ENCODE measurements at places on chromosomes 6 and 20. TPM values are rescaled to one million over a fixed set of nuclear protein-coding genes. Genes with fewer than 3 reads are reported as not detected.

- H3K36me3 ChIP-seq, result no peaks in the 10 kb centered on the region
- no peak overlapping the region for H3K27ac ChIP-seq
- H3K4me3 ChIP-seq, result no peak overlapping the region
- H3K4me1 ChIP-seq, result no peaks in the 10 kb centered on the region
- no peak for DNase-seq
Measured at GRCh38 chr6:100456908-100457235, 7.8 kb downstream of the SIM1 start.

DNA sequence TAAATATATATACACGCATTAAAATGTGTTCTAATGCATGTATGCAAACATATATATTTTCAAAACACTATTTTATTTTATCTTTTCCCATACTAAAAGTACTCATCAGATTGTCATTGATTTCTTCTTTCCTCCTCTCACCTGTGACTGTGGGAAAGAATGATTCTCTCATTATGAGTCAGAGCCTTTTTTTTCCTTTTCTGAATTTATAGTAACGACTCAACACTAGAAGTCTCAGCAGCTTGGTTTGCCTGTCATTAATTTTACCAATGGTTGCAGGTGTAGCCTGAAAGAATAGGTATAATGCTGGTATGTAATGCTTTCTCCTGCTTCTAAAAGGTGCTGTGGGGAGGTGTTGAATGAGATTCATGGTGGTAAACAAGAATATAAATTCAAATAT, 328.7 kb downstream of the UTRN start:
- H3K4me3 ChIP-seq, result no peak overlapping the region
- no peaks in the 10 kb centered on the region for H3K27me3 ChIP-seq
- H3K36me3 ChIP-seq, result no peaks in the 10 kb centered on the region
- no peak overlapping the region for H3K27ac ChIP-seq
- no peak for DNase-seq
- H3K4me1 ChIP-seq, result no peaks in the 10 kb centered on the region

DNA sequence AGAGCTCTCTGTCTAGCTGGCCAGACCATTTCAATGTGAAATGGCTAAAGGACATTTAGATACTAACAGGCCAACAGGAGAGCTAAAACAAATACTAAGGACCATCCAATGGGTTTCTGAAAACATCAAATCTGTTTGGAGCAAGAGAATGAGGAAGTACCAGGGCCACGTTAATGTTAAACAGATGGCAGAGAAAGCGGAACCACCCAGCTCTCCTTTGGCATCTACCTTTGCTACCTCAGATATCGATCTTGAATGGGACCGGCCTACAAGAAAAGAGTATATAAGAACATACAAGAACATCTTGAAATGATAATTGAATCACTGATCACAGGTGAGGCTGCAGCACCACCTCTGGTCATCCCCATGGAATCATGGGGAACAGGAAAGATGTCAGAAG, 31.8 kb downstream of the KCNK5 start:
- DNase-seq, result no peak
- no peaks in the 10 kb centered on the region for H3K36me3 ChIP-seq
- H3K27me3 ChIP-seq, result no peaks in the 10 kb centered on the region
- no peak overlapping the region for H3K27ac ChIP-seq
- H3K4me1 ChIP-seq, result no peaks in the 10 kb centered on the region
- H3K4me3 ChIP-seq, result no peak overlapping the region

GRCh38 chr6:142537612-142538478, 236.0 kb downstream of the ADGRG6 start:
- H3K4me1 ChIP-seq, result no peaks in the 10 kb centered on the region
- DNase-seq, result no peak
- no peaks in the 10 kb centered on the region for H3K36me3 ChIP-seq
- H3K27ac ChIP-seq, result no peak overlapping the region

DNA sequence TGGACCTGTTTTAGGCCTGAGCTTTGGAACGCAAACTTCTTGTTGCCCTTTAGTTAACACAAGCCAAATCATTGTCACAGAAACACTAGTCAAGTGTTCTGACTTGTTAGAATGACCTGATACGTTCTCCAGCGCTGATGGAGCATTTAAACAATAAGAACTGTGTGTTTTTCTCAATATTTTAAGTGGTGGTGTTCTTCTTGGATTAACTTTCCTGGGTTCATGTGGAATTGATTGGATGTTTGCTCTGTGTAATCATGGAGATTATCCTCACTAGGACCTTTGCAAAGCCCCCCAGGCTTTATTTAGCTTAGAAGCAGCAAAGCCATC, 1.6 kb downstream of the LRRC1 start:
- H3K4me3 ChIP-seq, result peak overlapping the region; percentile 95
- no peaks in the 10 kb centered on the region for H3K36me3 ChIP-seq
- peaks cover 2% of the 10 kb centered on the region for H3K4me1 ChIP-seq
- H3K27me3 ChIP-seq, result no peaks in the 10 kb centered on the region
- DNase-seq, result no peak

DNA sequence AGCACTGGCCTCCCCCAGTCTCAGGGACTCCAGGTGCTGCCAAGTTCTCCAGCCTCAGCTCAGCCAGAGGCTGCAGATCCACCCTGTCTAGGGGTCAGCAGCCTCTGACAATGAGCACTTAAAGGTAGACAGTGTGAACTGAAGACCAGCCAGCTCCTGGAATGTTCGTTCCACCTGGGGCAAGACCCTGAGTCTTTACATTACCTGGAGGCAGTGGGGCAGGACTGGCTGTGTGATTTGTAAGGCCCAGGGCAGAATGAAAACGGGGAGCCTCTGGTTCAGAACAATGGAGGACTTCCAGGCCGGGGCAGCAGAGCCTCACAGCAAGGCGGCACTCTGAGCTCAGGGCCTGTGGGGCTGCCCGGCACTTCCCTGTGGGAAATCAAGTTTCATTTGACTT, 65.0 kb downstream of the CTCFL start:
- H3K27ac ChIP-seq, result no peak overlapping the region
- no peaks in the 10 kb centered on the region for H3K4me1 ChIP-seq
- peaks cover 11% of the 10 kb centered on the region for H3K27me3 ChIP-seq
- H3K36me3 ChIP-seq, result no peaks in the 10 kb centered on the region

- H3K4me3 ChIP-seq, result no peak overlapping the region
- DNase-seq, result peak; percentile 65
- H3K36me3 ChIP-seq, result no peaks in the 10 kb centered on the region
- H3K27ac ChIP-seq, result no peak overlapping the region
- no peaks in the 10 kb centered on the region for H3K27me3 ChIP-seq
- H3K4me1 ChIP-seq, result no peaks in the 10 kb centered on the region
Measured at GRCh38 chr6:95203153-95203754, 374.1 kb upstream of the MANEA start.

GRCh38 chr6:1641343-1641885, 31.7 kb downstream of the FOXC1 start:
- H3K27ac ChIP-seq, result no peak overlapping the region
- no peaks in the 10 kb centered on the region for H3K36me3 ChIP-seq
- DNase-seq, result peak; percentile 8
- no peak overlapping the region for H3K4me3 ChIP-seq
- no peaks in the 10 kb centered on the region for H3K27me3 ChIP-seq

GRCh38 chr6:56524891-56525703, 117.6 kb downstream of the DST start:
- no peaks in the 10 kb centered on the region for H3K27me3 ChIP-seq
- peak overlapping the region; percentile 63 for H3K27ac ChIP-seq
- no peak overlapping the region for H3K4me3 ChIP-seq
- DNase-seq, result peak; percentile 92
- no peaks in the 10 kb centered on the region for H3K36me3 ChIP-seq

DNA sequence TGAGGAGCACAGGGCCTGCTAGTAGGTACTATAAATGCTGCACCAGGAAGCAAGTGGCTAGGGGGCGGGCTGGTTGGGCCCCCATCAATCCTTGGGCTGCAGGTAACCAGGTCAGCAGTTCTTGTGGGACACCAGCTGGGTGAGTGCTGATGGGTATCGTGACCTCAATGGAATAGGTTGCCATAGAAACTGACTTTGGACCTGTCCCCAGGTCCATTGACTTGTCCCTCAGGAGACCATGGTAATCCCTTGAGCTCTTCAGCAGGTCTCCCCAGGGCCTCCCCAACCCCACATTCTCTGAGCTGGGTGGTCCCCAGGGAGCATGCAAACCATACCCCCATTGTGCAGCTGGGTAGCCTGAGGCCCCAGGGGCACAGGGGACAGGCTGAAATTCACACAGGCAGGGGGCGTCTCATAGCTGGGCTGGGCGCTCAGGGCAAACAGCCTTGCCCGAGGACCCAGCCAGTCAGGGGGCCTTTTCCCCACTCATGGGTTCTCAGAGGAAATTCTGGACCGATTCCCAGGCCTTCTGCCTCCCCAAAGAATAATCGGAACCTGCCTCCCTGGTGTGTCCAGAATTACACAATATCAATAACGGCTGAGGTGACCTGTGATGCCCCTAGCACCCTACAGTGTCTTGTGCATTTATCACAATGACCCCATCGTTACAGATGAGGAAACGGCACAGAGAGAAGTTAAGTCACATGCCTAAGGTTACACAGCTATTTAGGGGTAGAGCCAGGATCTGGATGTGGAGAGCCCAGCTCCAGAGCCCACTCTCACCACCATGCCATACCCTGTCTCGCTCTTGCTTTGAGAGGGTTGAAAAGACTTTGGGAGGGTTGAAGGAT, 35.9 kb downstream of the SRC start:
- H3K4me1 ChIP-seq, result peaks cover 6% of the 10 kb centered on the region
- H3K27me3 ChIP-seq, result no peaks in the 10 kb centered on the region
- H3K4me3 ChIP-seq, result no peak overlapping the region
- H3K27ac ChIP-seq, result no peak overlapping the region

- no peak overlapping the region for H3K4me3 ChIP-seq
- no peak for DNase-seq
- no peaks in the 10 kb centered on the region for H3K27me3 ChIP-seq
- no peak overlapping the region for H3K27ac ChIP-seq
- no peaks in the 10 kb centered on the region for H3K36me3 ChIP-seq
Measured at GRCh38 chr6:38861926-38862401, 146.9 kb downstream of the DNAH8 start.

- H3K4me1 ChIP-seq, result no peaks in the 10 kb centered on the region
- no peak overlapping the region for H3K4me3 ChIP-seq
- H3K36me3 ChIP-seq, result no peaks in the 10 kb centered on the region
- no peak for DNase-seq
- H3K27ac ChIP-seq, result no peak overlapping the region
Measured at GRCh38 chr20:63056236-63057170, 49.7 kb upstream of the BHLHE23 start.

- H3K27ac ChIP-seq, result no peak overlapping the region
- no peaks in the 10 kb centered on the region for H3K4me1 ChIP-seq
- no peak for DNase-seq
- H3K27me3 ChIP-seq, result no peaks in the 10 kb centered on the region
Measured at GRCh38 chr6:12459945-12460661, 169.9 kb downstream of the EDN1 start.

DNA sequence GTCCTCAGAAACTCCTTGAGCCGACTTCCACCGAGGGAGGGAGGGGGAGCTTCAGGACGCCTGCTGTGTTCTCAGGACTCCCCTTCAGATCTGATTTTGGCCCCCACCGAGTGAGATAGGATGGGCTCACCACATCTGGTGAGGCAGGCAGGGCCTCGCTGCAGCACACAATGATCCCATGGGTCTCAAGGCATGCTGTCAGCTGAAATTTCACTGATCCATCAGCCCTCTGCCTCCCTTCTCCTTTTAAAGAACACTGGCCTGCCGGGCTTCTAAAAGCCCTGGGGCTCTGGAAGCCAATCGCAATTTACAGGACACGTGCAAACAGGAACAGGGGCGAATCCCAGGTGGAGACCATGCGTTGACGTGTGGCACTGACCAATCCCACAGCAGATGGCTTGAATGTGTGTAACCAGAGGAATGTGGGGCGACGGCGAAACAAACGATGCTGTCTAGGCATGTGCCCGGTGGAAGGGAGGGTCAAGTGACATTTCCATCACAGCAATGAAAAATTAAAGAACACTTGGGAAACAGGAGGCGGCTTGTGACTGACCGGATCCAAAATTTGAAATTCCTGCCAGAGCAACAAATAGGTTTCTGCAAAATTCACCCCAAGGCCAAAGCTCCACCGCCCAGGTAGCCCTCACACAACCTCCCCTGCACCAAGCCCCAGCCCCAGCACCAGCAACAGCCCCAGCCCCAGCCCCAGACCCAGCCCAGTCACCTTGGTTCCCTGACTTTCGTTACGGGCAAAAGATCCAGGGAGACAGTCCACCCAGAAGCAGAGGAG, 167.1 kb upstream of the ZNF337 start:
- DNase-seq, result peak; percentile 2
- H3K27ac ChIP-seq, result no peak overlapping the region

DNA sequence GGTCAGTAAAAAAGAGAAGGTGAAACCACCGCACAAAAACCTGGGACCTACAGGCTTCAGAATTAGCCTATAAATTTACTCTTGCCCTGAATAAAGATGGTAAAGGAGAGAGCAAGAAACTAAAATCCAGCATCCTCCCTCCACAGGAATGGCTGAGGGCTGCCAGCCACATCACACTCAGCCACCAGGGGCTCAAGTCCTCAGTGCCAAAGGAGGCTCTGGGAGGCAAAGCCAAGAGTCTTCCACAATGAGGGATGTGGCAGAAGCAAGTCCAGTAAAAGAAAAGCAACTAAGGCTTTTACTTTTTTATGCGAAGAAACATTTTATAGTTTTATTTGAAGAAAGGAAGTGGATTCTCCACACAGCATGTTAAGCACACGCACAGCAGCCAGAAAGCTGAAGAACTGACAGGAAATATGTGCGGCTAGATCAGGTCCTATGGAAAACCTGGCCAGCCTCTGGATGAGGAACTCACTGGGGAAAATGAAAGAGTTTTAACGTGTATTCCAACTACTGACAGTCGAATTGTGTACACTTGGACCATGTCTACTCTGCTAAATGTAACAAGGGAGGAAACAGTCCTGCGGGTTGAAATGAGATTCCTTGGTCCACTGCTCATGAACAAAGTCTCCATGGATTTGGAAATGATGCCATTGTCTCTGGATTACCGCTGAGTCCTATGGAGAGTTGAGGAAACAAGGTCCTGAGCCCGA, 219.4 kb upstream of the SSTR4 start:
- no peaks in the 10 kb centered on the region for H3K27me3 ChIP-seq
- no peaks in the 10 kb centered on the region for H3K36me3 ChIP-seq
- H3K4me1 ChIP-seq, result no peaks in the 10 kb centered on the region
- DNase-seq, result no peak
- no peak overlapping the region for H3K27ac ChIP-seq

DNA sequence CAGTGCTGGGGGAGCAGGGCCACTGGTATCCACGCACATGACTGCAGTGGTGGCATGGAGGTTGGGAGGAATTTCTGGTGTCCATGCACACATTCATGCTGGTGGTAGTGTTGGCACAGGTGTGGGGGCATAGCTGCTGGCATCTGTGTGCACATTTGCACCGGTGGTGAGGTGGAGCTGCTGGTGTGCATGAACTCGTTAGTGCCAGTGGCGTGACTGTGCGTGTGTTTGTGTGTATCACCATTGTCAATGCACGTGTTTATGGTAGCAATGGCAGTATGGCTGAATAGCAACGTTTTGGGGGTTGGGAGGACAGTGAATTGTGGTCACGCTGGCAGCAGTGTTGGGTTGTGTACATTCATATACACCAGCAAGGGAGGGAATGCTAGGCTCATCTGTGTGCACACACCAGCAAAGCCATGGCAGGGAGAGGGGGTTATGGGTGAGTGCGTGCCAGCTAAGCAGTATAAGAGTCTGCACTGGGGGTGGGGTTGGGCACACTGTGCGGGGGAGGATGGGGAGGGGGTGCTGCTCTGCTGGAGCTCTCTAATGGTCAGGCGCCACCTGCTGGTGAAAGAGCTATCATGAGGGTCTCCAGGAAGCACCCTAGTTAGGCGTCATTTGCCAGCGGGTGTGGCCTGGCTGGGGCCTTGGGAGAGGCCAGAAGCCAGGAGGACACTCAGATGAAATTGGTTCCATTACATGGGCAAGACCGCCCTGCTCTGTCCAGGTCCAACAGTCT, 626.1 kb upstream of the ID4 start:
- H3K27ac ChIP-seq, result no peak overlapping the region
- no peak overlapping the region for H3K4me3 ChIP-seq
- no peaks in the 10 kb centered on the region for H3K27me3 ChIP-seq

Gene LINC00237
- not detected for total RNA-seq

Gene DNMT3B
- 1.5 TPM for total RNA-seq

Gene TASP1
- total RNA-seq, result 6.3 TPM

Gene CCN6
- total RNA-seq, result not detected

Gene THBS2
- total RNA-seq, result 269 TPM

Gene BANF2
- not detected for total RNA-seq

All from fibroblast of lung (primary cell).